Thoracic aorta (tissue), 2 donors: ENCODE measurements at places on chromosomes 1 and 21. TPM values are rescaled to one million over a fixed set of nuclear protein-coding genes. Genes with fewer than 3 reads are reported as not detected.

GRCh38 chr1:66757722-66758240 is 5.5 kb downstream of the DYNLT5 start:
- no peak overlapping the region for H3K4me3 ChIP-seq
- no peak for DNase-seq
- H3K27ac ChIP-seq: no peak overlapping the region
- H3K27me3 ChIP-seq: no peaks in the 10 kb centered on the region

IL23R gene
- total RNA-seq: not detected

DNA sequence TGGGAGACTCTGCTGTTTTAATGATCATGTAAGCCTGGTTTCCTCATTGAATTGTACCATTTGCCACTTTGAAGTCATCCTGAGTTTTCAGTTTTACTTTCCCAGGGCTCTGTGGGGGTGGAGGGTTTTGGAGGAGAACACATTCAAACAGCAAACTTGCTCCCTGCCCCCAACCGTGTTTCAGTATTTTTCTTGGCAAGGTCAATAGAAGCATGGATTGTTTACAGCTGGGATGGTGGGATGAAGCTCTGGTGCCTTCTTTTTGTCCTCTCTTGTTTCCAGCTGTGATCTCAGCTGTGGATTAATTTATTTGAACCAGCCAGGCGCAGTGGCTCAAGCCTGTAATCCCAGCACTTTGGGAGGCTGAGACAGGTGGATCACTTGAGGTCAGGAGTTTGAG is 54.3 kb upstream of the SERBP1 start:
- peaks cover 18% of the 10 kb centered on the region for H3K4me1 ChIP-seq
- H3K36me3 ChIP-seq: no peaks in the 10 kb centered on the region
- H3K4me3 ChIP-seq: no peak overlapping the region
- DNase-seq: no peak

- H3K4me1 ChIP-seq: no peaks in the 10 kb centered on the region
- no peaks in the 10 kb centered on the region for H3K36me3 ChIP-seq
- no peak for DNase-seq
- H3K27ac ChIP-seq: no peak overlapping the region
- no peaks in the 10 kb centered on the region for H3K27me3 ChIP-seq
These were observed 4.8 kb upstream of the ACKR1 start for GRCh38 chr1:159199901-159200300.

DNA sequence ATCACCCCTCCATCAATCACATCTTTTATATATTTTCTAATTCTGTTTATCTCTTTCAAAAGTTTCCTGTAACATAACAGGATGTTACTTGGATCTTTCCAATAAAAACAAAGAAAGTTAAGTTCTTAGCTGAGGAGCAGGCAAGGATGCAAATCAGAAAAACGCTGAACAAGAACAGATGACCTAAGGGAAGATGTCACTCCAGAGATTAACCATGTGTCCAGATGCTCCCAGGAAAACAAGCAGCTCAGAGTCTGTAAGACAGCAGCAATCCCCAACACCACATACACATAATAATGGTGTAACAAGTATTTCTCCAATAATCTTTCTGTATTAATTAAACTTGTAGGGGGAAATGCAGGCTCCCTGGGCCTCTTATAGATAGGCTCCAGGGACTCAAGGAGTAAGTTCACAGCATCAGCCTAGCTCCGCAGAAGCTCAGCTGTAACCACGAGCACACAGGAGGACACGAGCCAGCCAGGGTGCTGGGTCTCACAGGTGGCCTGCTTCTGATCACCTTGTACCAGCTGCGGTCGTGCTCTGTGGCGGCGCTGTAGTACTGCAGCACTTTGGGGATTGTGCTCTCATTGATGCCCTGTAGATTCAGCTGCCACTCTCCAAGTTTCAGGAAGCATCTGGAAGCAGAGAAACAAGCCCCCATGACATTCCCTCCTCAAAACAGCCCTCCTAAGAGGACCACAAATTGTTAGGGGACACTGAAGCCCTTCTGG is 33.1 kb upstream of the EXOSC10 start:
- H3K36me3 ChIP-seq: peaks cover 57% of the 10 kb centered on the region
- no peaks in the 10 kb centered on the region for H3K27me3 ChIP-seq
- H3K4me3 ChIP-seq: no peak overlapping the region
- no peaks in the 10 kb centered on the region for H3K4me1 ChIP-seq
- no peak for DNase-seq

CYP4A11 gene
- total RNA-seq: not detected

RAD54L gene
- 0.68 TPM for total RNA-seq

- H3K4me3 ChIP-seq: no peak overlapping the region
- no peak for DNase-seq
- no peaks in the 10 kb centered on the region for H3K4me1 ChIP-seq
- no peaks in the 10 kb centered on the region for H3K27me3 ChIP-seq
These were observed 13.0 kb upstream of the GUCA2A start for GRCh38 chr1:42177541-42177981.

IFI44L gene
- total RNA-seq: 17.3 TPM

DNA sequence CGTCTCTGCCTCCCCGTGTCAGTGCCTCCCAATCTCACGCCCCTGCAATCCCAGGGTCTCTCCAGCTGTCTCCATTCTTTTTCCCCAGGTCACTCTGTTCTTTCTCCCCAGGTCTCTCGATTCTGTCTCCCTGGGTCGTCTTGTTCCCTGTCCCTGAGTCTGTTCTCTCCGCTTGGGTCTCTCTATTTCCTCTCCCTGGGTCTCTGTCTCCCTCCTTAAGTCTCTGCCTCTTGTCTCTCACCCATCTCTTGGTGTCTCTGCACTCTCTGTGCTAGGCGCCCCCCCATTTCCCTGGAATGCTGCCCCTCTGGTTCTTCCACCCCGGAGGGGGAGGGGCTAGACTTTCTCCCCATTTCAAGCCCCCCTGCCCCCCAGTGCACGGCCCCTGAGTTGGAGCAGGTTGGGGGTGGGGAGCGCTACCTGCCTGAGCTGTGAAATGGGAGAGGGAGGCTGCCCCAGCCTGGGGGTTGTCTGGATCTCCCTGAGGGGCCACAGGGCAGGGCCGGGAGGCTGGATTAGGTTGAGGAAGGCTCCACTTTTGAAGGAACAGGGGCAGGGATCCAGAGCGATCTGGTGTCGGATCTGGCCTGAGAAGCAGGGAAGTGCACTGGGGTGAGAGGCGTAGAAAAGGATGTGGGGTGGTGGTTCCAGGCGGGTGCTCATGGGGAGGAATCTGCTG is 1.4 kb downstream of the PTPRF start:
- no peaks in the 10 kb centered on the region for H3K36me3 ChIP-seq
- peak overlapping the region; percentile 55 for H3K27ac ChIP-seq
- peaks cover 32% of the 10 kb centered on the region for H3K4me1 ChIP-seq
- no peak for DNase-seq

UBE2U gene
- total RNA-seq: not detected

- H3K4me1 ChIP-seq: peaks cover 16% of the 10 kb centered on the region
- DNase-seq: no peak
- no peaks in the 10 kb centered on the region for H3K36me3 ChIP-seq
- H3K4me3 ChIP-seq: no peak overlapping the region
These were observed 168.8 kb downstream of the GABPA start for GRCh38 chr21:25903607-25904006.

DNA sequence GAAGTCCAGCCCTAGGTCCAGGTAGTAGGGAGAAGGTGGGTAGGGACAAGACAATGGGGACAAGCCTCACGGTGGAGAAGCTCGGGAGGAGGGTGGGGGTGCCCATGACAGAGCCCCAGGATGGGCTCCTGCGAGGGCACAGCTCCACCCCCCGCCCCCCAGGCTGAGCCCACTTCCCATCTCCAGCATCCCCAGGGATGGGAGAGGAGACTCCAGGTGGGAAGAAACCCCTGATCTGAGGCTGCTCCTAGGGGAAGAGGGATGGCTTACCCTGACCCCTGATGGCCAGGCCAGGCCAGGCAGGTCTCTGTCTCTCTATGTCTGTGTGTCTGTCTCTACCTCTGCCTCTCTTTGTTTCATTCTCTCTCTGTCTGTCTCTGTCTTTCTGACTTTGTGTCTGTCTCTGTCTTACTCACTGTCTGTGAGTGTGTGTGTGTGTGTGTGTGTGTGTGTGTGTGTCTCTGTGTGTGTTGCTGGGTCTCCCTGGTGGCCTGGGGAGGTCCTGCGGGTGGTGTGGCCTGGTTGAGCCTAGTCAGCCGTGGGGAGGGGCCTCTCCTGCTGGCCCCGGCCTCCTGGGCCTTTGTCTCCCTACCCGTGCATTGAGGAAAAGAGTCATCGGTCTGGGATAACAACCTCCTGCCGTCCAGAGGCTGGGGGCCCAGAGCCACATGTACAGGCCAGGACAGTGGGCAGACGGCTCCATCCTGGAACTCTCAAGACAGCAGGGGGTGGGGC is 45.7 kb downstream of the WNT9A start:
- H3K36me3 ChIP-seq: no peaks in the 10 kb centered on the region
- H3K27me3 ChIP-seq: no peaks in the 10 kb centered on the region
- no peaks in the 10 kb centered on the region for H3K4me1 ChIP-seq
- no peak overlapping the region for H3K4me3 ChIP-seq
- no peak for DNase-seq

- no peak overlapping the region for H3K27ac ChIP-seq
- H3K27me3 ChIP-seq: no peaks in the 10 kb centered on the region
- no peak for DNase-seq
- no peaks in the 10 kb centered on the region for H3K4me1 ChIP-seq
- no peak overlapping the region for H3K4me3 ChIP-seq
These were observed 21.2 kb downstream of the KDM4A start for GRCh38 chr1:43671193-43671592.

DNA sequence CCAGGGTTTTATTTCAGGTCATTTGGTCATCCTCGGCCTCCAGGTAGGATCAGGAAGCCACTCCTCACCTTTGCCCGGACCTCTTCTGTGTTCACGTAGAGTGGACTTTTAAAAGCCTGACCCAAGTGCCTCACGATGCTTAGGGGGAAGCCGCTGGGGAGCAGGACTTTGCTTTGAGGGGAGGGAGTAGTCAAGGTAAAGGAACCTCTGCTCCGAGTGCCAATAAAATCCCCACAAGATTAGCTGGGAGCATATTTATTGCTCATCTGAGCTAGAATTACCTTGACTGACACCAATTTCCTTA is 603 bp upstream of the DHRS3 start:
- H3K27ac ChIP-seq: peak overlapping the region; percentile 92
- peaks cover 24% of the 10 kb centered on the region for H3K4me1 ChIP-seq
- DNase-seq: no peak
- H3K4me3 ChIP-seq: peak overlapping the region; percentile 90
- no peaks in the 10 kb centered on the region for H3K36me3 ChIP-seq

DNA sequence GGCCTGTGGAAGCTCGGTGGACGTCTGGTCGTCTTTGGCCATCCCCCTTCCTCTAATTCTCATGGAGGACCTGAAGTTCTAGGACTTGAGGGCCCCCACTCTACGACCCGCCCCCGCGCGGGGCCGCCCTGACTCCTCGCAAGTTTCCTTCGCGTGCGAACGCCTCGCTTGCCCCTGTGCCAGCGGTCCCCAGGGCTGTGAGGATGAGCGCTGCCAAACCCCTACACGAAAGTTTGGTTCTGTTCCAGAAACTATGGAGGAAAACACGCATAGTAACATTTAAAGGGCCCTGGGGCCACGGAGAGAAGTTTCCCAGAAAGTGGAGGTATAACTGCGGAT is 304 bp upstream of the GNG12 start:
- peaks cover 30% of the 10 kb centered on the region for H3K4me1 ChIP-seq
- no peaks in the 10 kb centered on the region for H3K27me3 ChIP-seq
- peak overlapping the region; percentile 98 for H3K27ac ChIP-seq

- no peaks in the 10 kb centered on the region for H3K27me3 ChIP-seq
- H3K27ac ChIP-seq: no peak overlapping the region
- H3K4me1 ChIP-seq: no peaks in the 10 kb centered on the region
- H3K4me3 ChIP-seq: no peak overlapping the region
- H3K36me3 ChIP-seq: no peaks in the 10 kb centered on the region
- no peak for DNase-seq
These were observed 10.6 kb upstream of the DIP2A start for GRCh38 chr21:46448108-46448507.

SUSD4 gene
- 1.6 TPM for total RNA-seq

DNA sequence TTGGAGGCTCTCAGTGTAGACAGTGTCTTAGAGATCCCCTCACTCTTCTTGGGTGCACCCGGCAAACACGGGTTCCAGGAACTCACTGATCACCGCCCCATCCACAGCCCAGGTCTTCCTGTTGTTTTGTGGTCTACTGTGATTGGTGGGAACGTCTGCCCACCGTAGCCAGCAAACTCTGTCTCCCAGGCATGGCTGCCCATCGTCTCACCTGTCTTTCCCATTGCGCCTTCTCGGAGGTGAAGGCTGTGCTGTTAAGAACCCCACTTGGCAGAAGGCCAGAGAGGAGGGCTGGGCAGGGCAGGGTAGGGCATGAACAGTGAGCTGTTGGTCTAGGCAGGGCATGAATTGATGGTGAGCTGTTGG is 14.1 kb upstream of the KCNA2 start:
- no peaks in the 10 kb centered on the region for H3K27me3 ChIP-seq
- no peak for DNase-seq
- H3K4me3 ChIP-seq: no peak overlapping the region

DNA sequence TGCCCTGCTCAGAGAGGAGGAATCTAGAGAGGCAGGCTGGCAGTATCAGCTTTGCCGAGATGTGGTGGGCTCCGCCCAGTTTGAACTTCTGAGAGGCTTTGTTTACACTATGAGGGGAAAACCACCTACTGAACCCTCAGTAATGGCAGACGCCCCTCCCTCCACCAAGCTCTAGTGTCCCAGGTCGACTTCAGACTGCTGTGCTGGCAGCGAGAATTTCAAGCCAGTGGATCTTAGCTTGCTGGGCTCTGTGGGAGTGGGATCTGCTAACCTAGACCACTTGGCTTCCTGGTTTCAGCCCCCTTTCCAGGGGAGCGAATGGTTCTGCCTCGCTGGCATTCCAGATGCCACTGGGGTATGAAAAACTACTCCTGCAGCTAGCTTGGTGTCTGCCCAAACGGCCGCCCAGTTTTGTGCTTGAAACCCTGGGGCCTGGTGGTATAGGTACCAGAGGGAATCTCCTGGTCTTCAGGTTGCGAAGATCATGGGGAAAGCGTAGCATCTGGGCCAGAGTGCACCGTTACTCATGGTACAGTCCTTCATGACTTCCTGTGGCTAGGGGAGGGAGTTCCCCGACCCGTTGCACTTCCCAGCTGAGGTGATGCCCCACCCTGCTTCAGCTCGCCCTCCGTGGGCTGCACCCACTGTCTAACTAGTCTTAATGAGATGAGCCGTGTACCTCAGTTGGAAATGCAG is 43.6 kb downstream of the C21orf91 start:
- no peak for DNase-seq
- H3K4me1 ChIP-seq: no peaks in the 10 kb centered on the region
- H3K27ac ChIP-seq: no peak overlapping the region
- H3K4me3 ChIP-seq: no peak overlapping the region

GRCh38 chr1:3316340-3316943 is 138.0 kb upstream of the ARHGEF16 start:
- H3K4me3 ChIP-seq: no peak overlapping the region
- peak overlapping the region; percentile 58 for H3K27ac ChIP-seq
- no peak for DNase-seq
- no peaks in the 10 kb centered on the region for H3K36me3 ChIP-seq
- no peaks in the 10 kb centered on the region for H3K27me3 ChIP-seq
- H3K4me1 ChIP-seq: peaks cover 72% of the 10 kb centered on the region

DNA sequence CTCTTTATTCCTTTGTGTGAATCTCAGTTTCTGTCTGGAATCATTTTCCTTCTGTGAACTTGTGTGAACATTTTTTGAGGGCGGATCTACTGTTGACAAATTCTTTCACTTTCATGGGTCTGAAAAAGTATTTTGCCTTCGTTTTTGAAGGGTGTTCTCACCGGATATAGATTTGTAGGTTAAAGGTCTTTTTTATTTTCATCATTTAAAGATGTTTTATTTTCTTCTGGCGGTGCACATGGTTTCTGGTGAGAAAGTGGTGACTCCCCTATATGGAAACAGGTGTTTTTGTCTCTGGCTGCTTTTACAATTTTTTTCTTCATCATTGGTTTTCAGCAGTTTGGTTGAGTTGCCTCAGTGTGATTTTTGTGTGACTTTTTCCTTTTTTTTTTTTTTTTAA is 94.9 kb downstream of the DYRK1A start:
- no peaks in the 10 kb centered on the region for H3K36me3 ChIP-seq
- no peak overlapping the region for H3K4me3 ChIP-seq
- no peaks in the 10 kb centered on the region for H3K27me3 ChIP-seq
- no peak overlapping the region for H3K27ac ChIP-seq
- peaks cover 42% of the 10 kb centered on the region for H3K4me1 ChIP-seq
